ENCODE measurements at places on chromosomes 11 and 22.

GRCh38 chr11:126415128-126415527, 59.6 kb downstream of the ST3GAL4 start:
- no peak for DNase-seq

DNA sequence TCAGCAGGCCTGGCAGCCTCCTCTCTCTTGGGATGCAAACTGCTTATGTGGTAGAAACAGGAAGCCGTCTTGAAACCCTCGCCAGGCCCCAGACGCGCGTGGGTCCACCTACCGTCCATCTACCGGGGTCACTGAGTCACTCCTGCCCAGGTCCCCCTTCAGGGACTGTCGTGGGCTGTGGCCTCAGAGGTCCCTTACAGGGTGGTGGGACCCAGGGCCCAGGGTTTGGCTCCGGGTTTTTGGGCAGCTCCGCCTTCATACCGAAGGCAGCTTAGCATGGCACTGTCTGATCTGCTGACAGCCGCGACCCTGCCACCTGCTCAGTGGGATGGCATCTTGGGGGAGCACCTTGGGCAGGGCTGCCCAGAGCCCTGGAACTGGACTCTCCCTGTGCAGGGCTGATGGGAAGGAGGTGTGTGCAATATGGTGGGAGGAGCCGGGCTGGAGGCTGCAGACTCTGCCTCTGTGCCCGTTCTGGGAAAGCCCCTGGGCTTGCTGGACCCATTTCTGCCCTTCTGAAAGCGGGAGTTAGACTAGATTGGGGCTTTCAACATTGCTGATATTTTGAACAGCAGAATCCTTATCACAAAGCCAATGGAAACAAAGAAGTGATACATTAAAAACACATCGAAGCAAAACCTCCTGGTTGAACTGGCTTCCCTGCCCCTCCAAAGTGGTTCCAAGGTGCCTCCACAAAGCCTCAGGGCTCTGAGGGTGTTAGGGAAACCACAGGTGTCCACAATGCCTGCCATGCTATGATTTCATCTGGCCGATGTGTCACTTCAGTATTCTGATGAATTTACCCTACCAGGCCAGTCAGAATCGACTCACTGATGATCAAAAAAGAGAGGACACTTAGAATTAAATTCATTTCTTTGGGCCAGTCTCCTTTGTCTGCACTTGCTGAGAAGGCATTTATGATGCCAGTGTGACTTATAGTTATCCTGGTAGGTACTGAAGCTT, 316.5 kb downstream of the KIRREL3 start:
- DNase-seq: no peak

DNA sequence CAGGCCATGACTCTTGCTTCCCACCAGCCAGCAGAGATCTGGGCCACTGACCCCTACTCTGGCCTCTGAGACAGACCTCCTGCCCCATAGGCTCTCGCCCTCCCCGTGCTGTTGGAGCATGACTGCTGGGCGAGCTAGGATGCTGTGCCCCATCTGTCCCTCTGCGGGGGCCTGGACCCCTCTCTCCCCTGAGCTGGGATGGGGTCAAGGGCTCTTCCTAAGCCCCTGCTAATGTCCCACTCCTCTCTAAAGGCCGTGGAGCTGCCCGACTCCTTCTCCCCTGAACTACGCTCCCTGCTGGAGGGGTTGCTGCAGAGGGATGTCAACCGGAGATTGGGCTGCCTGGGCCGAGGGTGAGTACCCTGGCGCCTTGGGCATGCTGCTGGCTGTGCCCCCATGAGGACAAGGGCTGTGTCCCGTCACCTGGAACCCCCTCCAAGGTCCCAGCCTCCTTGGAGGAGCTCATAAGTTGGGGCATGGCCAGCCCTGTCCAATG, 6.2 kb upstream of the ANKRD13D start:
- no peak for DNase-seq

DNA sequence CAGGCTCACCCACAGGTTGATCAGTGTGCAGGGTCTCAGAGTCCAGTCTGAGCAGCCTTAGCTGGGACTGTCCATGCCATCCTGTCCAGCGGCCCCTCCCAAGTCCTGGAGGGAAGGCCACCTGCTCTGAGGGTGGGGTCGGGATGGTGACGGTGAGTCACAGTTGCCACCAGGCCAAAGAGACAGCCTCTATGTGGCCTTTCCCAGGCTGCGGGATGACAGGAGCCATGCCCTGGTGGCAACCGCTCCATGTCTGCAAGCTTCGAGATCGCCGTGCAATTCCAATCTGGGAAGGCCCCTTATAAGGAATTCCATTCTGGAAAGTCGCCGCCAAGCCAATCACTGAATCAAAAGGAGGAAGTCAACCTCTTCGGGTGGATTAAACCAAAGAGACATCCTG, 47.5 kb downstream of the RTL6 start:
- DNase-seq: no peak

DNA sequence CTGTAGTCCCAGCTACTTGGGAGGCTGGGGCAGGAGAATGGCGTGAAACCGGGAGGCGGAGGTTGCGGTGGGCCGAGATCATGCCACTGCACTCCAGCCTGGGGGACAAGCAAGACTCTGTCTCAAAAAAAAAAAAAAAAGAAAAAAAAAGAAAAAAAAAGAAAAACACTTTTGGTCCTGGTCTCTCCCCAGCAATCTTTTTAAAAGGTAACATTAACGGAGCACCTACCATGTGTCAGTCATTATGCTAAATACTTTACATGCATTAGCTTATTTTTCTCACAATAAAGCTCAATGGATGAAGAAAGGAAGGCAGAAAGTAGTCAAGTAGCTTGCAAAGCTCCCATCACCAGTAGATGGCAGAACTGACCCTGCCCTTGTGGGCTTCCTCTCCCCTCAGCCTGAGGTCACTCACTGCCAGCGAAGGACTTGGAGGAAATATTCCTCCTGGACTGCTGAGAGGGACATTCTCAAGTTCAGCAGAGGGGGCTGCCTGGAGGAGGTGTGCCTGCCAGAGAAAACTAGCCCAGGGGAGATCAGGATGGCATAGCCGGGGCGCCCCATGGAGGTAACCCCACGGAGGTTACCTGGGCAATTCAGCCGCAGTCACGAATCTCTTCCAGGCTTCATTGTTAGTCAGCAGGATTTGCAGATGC, 15.5 kb downstream of the APOL3 start:
- DNase-seq: peak; percentile 69

DNA sequence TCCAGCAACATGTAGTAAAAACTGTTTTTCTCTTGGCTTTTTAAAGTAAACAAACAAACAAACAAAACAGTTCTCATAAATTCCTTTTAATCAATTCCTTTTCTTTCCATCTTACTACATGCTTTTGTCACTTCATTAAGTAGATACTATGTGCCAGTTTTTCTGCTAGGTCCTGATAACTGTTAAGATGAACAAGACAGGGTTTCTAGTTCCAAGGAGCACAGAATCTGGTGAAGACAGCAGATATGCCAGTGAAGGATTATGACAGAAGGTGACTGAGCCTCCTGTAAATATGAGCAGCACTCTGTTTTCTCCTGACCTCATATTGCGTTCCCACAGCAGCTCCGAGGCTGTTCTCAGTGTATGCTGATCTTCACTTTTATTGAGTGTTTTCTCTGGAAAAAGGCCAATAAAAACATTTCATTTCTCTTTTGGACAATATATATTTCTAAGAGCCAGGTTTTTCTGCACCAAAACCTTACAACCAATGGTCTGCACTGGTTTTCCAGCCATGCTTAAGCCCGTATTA, 45.8 kb downstream of the HEPHL1 start:
- DNase-seq: no peak

GRCh38 chr11:62245271-62245753, 3.3 kb downstream of the SCGB1D2 start:
- peak; percentile 15 for DNase-seq

DNA sequence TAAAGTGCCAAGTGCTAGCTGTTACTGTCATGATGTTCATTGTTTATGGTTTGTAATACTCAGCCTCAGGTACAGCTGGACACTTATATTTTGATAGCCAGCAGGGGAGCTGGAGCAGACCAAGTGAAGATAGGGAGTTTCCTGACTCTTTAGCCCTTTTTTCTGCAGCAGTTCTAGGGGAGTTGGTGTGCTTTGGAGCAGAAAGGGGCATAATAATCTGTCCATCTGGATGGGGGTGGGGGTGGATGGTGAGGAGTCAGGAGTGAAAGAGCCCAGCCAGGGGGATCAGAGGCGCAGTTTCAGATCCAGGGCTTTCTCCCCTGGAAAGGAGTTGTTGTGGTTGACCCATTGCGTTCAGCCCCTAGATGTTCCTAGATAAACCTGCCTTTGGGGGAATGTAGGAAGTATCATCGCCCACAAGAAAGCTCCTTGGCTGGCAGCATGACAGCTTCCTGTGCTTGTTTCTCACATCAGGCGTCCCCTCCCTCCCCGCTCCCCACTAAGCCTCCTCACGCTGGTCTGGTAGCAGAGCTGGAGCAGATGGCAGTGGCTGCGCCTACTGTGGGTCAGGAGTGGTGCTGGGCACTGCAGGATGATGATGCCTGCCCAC, 41.9 kb downstream of the MED15 start:
- no peak for DNase-seq

DNA sequence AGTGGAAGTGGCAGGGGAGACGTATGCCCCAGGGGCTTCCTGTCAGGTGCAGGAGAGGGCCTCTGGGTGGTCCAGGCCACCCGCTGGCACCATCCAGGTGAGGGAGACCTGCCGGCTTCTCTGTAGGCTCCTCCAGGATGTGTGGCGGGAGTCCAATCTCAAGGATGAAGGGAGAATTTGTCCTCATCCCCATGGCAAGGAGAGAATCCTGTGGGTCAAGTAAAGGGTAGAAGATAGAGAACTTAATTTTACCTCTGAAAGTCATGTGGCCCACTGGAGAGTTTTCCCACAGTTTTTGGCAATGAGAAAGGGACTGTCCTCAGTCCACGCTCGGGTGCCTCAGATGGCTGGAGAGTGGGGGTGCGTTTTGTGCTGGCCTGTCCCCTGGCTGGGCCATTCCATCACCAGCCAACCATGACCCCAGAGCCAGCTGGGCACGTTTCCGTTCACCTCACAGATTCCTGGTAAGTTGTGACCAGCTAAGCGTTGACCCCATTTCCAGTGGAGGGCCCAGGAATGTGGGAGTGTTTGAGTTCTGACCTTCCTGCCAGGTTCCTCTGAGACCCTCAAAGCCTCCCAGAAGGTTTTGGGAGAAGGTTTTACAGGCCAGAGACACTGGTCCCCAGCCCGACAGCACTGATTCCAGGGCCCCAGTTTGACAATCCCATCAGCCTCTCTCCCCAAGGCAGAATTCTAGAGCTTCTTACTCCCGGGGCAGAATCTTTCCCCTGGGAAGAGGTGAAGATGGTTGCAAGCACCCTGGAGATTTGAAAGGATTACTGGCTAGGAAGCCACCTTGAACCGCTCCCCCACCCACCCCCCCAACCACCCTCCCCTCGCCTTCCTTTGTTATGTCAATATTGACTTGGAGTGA, 2.6 kb downstream of the OVOL1 start:
- DNase-seq: no peak

- no peak for DNase-seq
These were observed 11.0 kb downstream of the MUC5AC start for GRCh38 chr11:1168721-1169161.

DNA sequence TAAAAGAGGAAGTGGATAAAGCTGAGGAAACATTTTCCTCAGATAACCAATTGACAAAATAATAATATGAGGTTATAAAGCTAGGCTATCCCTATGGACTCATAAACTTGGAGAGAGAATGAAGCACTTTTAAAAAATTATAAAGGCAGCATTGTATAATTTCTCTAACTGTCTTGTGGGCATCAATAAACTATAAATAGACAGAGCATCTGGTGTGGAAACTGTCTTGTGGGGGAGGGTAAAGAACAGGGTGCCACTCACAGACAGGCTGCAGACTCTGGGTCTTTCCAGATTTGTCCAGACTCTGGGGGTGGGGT, 333.5 kb downstream of the BUD13 start:
- DNase-seq: no peak

GRCh38 chr11:2768471-2769408, 68.9 kb upstream of the KCNQ1OT1 start:
- peak; percentile 93 for DNase-seq

DNA sequence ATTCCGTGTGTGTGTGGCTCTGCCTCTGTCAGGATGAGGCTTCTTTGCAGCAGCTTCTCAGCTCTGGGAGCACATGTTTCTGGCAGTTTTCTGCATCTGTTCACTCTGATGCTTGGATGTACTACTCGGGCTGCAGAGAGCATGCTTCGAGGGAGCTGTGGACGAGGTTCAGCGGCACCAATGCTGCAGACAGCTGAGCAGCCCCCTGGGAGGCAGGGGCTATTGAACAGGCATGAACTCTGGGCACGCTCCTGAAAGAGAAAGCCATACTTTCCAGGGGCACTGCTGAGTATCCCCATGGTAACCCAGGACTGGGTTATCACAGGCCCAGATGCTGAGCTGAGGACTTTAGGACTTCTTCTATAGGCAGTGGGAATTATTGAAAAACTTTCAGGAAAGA, 33.8 kb downstream of the ADAMTS8 start:
- DNase-seq: no peak

DNA sequence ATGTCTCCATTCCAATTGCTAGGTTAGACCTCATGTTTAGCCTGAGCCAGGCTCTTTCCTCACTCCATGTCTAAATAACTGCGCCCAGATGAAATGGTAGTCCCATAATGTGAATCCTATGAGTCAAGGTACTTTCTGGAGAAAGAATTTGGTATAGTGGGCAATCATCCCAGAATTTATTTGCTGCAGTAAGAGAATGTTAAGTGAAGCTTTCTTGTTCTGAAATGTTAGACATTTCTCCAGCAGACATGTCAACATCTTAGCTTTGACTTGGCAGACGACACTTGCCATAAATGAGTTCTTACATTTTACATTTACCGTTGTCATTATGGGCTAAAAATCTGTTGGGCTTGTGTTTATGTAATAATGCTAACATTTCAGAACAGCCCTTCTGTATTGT, 165.2 kb downstream of the PGR start:
- DNase-seq: peak; percentile 82

- DNase-seq: no peak
These were observed 72.3 kb downstream of the PPP6R3 start for GRCh38 chr11:68532727-68533369.

- peak; percentile 18 for DNase-seq
These were observed 759.4 kb downstream of the OPCML start for GRCh38 chr11:132772703-132773545.

GRCh38 chr22:39545386-39546365, 13.1 kb upstream of the RPS19BP1 start:
- DNase-seq: peak; percentile 47

DNA sequence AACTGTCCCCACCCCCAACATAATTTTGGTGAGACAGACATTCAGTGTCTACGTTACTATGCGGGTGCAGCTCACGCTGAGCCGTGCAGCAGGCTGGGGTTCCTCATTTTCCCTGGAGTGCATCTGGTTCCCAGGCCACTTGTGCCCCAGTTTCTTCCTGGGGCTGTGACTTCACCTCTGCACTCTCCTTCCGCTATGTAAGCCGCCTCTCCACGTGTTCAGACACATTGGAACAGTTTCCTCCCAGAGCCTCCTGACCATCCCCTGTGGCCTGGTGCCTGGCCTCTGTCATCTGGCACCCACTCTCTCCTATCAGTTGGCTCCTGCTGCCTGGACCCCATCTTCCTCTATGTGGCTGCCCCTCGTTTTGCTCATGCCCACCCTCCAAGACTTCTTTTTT, 46.2 kb upstream of the A4GALT start:
- DNase-seq: no peak

All from fibroblast of skin of right biceps (primary cell).